ENCODE measurements at places on chromosomes 7 and 10.

GRCh38 chr7:73533742-73534141 lies 11.6 kb upstream of the BAZ1B start:
- no peak for DNase-seq

DNA sequence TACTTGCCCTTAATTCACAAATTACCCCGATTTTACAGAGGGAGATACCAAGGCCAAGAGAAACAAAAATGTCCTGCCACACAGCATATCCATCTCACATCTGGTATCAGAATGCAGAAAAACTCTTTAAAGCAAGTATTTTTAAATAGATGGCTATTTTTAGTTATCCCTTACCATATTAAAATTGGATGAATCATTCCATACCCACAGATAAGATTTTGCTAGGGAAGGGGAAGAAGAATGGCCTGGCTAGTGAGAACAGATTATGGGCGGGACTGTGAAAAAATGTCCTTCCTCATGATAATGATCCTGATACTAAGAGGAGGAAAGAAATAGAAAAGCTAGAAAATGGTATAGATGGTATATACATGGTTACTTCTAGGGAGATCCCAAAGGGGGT lies 80.6 kb upstream of the GATAD1 start:
- DNase-seq = no peak

DNA sequence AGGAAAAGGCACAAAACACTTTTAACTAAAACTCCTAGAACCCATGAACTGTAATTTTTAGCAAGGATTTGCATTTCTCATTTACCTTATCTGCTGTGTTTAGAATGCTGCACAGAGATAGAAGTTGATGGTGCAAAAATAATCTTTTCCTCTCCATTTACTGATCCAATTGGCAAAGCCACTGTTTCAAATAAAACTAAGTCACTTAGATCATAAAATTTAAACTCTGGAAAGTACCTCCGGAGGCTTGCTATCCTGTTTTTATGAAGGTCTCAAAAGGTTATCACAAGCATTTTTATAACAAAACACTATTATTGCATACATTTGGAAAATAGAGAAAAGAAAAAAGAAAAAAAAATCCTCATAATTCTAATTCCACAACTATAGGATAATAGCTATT lies 7.6 kb downstream of the CPA2 start:
- no peak for DNase-seq

GRCh38 chr7:36278069-36278619 lies 111.5 kb upstream of the ANLN start:
- no peak for DNase-seq

DNA sequence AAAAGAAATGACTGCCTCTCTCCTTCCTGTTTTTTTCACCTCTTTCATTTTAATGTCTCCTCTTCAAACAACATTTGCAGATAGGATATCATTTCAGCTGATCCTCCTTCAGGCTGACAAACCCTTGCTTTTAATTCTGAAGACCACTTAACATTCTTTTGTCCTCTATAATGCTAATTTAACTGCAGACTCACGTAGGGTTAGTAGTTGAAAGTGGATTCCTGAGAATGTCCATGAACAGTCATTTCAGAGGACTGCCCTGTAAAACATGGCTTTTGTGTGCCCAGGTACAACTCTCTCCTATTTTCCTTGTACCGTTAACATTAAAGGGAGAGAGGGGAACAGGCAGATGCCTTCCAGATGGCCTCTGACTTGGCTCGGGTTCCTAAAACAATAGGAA lies 524.4 kb downstream of the SDK1 start:
- DNase-seq = no peak

GRCh38 chr7:45001138-45001694 lies 1.2 kb downstream of the CCM2 start:
- DNase-seq = no peak

DNA sequence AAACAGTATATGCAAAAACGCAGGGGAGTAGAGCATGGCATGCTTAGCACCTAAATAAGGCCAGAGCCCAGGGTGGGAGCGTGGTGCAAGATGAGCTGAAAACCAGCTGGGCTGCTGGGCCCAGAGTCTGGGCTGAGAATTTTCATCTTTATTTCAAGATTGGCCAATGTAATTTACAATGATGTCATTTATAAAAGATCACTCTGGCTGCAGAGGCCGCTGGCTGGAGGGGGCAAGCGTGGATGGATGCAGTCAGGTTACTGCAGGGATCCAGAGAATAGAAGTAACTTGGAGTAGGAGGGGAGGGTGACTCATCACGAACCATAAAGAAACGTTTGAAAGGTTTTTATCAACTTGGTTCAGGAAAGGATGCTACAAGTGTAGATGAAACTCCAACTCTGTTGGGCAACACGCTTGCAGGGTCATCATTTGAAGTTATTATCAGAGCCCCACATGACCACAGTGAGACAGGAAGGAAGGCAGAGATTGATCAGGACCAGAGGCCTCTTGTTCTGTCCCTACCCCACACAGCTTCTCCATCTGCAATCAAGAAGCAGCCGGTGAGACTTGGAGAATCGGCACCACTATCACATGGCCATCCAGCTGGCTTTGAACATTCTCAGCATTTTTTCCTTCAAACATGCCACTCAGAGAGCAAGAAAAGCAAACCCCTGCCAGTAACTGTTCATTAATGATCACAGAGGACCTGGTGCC lies 49.2 kb downstream of the ODAD2 start:
- DNase-seq = no peak

- no peak for DNase-seq
Observed at GRCh38 chr10:113709221-113709838, 29.6 kb downstream of the CASP7 start.

DNA sequence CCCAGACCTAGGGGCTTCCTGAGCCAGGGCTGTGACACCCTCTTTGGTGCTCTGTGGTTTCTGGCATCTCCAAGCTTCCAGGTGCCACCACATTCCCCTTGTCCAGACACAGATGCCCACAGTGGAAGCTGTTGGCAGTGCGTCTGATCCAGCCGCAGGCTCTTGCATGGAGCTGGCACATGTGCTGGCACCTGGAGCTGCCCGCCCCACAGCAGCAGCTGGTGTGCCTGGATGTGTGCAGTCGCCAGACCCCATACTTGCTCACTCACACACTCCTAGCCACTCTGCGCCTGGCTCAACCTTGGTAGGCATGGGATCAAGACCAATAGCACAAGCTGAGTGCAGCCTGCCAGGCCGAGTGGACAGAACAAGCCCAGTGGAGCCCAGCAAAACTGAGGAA lies 106.5 kb downstream of the LYZL1 start:
- no peak for DNase-seq

DNA sequence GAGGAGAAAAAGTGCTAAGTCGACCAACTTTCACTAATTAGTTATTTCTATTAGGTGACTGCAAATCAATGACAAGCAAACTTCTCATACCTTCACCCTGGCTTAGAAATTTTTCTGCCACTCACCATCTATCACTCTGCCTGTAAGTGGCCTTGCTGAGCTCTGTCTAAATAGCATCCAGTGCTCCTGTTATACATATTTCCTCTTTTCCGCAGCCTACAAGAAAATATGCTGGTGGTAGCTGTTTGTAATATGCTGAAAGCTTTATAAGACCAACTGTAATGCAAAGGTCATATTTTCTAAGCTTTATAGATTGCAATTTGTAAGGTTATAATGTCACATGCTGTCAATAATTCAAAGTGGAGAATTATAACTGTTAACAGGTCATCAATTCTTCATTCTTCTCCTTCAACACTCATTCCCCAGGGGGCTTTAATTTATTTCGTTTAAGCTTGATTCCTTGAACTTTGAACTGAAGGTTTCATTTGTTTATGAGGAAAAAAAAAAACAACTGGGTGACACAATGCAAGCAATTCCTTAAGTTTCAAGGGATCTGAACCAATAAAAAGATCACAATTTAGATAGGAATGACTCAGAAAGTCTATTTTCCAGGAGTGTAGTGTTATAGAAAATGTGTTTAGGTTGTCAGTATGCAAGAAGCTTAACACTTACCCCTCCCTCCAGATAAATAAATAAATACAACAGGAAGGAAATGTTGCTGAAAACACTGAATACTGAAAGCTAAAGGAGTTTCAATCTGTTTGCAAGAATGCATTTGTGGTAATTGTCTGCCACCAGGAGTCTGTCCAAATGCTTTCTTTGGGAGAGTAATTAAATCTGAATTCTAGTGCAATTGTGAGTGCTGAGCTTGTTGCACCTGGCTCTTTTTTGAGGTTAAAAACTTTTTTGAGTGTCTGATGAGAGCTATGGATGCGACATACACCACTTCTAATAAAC lies 183.7 kb downstream of the SORCS1 start:
- no peak for DNase-seq

DNA sequence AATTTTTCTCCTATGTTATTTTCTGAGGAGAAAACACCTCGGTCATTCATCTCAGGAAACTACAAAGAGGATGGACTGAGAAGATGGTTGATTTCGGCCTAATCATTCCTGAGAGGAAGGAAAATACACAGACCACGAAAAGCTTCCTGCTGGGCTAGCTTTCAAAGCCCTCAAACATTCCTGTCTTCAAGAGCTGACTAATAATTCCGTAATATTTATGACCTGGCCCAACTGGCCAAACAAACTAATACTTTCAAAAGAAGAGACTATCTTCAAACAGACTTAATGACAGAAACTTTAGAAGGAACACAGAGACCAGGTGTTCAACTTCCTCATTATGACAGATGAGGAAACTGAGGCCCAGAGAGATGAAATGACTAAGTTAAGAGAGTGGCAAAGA lies 215.1 kb upstream of the FRMD4A start:
- DNase-seq = no peak

DNA sequence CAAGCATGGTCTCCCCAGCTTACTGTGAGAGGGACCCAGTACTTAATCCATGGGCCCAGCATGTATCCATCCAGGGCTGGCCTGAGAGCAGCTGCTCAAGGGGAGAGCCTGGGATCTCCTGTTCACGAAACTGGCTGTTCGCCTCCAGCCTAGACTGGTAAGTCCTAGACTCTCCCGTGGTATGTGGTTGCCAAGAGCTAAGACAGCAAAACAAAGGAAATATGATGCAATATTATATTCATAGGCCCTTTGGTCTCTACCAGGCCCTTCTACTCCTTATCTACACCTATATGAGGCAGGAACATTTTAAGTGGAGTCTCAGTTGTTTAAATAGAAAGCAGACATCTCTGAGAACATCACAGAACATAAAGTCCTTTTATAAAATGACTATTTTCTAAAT lies 28.9 kb upstream of the STK17A start:
- no peak for DNase-seq

GRCh38 chr10:99318048-99318447 lies 11.1 kb upstream of the CNNM1 start:
- no peak for DNase-seq

- DNase-seq = no peak
Observed at GRCh38 chr10:104601166-104601565, 39.9 kb upstream of the SORCS3 start.

DNA sequence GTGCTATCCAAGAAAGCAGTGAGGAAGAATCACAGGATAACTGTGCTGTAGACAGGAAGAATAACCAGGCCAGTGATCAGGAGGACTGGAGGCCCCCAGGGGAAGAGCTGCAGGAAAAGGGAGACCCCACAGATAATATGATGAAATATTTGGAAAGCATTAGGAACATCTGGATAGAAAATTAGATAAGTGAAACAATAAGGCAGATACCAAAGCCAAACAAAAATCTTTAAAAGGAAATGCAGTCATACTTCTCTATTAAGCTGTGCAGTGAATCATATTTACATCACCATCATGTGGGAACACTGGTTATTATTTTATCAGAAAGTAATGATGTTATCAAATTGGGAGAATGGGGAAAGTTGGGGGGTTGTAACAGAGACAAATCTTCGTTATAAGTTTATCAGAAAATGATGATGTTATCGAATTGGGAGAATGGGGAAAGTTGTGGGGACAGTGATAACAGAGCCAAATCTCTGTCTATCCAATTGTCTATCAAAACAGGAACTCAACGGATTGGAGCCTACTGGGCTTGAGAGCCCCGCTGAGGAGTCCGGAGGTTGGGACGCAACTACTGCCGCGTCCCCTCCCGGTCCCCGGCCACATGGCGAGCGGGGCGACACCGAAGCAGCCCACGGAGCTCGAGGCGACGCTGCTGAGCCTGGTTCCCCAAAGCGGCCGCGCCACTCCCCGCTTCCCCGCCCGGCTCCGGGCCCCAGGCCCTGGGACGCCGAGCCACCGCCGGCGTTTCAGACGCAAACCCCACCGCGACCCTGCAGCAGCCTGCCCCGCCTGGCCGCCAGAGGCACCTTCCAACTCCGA lies 14.0 kb upstream of the RALA start:
- DNase-seq = no peak

- no peak for DNase-seq
Observed at GRCh38 chr10:56624082-56624481, 263.0 kb upstream of the ZWINT start.

DNA sequence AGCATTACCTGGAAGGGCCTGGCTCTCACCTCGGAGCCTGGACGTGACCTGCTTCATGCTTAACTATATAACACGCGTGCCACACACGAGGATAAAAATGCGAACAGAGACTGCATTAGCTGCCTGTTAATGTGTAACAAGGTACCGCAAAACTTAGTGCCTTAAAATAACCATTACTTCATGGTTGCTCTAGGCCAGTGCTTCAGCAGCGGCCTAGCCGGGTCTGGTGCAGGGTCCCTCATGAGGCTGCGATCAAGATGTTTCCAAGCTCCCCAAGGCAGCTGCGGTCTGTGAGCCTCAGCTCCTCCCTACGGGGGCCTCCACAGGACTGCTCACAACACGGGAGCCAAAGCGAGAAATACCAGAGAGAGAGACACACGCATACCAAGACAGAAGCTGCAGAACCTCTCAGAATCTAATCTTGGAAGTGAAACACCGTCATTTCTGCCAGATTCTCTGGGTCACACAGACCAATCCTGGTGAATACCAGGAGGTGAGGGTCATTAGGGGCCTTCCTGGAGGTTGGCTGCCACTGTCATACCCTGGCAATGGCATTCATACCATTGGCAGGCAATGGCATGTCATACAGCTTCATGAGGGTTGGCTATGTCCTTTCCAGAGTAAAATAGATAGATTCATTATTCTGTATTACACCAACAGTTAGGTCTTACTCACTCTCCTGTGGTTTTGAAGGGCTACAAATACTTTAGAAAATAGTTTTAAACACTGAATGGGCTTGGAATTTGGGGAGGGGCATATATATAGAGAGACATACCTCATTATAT lies 94.5 kb downstream of the HIPK2 start:
- DNase-seq = no peak

DNA sequence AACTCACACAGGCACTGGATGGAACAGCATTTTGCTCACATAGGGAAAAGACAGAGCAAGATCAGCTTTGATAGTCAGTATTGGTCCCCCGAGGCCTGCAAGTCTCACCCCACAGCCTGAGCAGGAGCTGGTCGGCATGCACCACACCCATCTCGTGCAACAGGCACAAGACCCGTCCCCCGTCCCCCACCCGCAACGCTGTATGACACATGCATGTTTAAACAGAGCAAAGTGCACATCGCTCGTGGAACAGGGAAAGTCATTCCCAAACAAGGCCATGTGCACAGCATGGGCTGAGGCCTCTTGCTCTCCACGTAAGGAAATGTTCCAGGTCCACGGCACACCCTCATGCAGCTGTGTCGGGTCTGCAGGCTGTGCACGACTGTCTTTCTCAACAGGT lies 527.2 kb downstream of the ACTR3B start:
- no peak for DNase-seq
